ENCODE measurements at places on chromosomes 1 and 21.

DNA sequence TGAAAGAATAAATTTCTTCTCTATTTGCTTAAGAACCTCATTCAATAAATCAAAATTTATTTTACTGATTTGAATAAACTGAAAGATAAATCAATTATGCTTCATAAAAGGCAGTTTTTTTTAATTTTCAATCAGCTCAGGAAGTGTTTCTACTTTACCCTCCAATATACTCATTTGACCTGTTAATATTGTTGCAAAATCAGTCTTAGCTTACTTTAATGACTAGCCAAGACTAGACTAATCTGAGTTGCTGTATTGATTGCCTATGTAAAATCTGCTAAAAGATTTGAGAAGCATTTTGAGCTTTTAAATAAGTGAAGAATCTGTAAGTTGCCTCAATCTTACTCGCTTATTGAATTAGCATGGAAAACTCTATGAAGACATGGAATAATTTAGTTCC lies 179.1 kb upstream of the LYPLAL1 start:
- no peak for DNase-seq

GRCh38 chr1:207698822-207699483 lies 52.9 kb upstream of the CD46 start:
- DNase-seq, result no peak

DNA sequence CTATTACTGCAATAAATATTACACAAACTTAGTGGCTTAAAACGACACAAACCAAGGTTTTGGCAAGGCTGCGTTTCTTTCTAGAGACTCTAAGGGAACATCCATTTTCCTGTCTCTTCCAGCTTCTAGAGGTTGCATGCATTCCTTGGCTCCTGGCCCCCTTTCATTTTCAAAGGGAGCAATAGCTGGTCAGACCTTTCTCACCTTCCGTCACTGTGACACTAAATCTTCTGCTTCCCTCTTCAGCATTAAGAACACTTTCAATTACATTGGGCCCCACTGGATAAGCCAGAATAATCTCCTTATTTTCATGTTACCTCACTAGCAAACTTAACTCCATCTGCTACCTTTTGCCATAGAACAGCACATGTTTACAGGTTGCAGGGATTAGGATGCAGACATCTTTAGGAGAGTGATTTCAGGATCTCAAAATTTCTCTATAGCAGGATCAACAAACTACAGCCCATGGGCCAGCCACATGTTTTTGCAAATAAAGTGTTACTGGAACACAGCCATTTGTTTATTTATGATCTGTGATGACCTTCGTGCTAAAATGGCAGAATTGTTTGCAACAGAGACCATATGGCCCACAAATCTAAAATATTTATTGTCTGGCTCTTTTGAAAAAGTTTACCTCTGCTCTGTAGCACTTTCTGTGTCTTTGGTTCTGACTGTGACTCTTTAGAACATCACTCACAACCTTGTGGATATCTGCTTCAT lies 221.5 kb upstream of the SGIP1 start:
- DNase-seq, result no peak

GRCh38 chr21:42199868-42200463 lies 19.0 kb upstream of the ABCG1 start:
- no peak for DNase-seq

DNA sequence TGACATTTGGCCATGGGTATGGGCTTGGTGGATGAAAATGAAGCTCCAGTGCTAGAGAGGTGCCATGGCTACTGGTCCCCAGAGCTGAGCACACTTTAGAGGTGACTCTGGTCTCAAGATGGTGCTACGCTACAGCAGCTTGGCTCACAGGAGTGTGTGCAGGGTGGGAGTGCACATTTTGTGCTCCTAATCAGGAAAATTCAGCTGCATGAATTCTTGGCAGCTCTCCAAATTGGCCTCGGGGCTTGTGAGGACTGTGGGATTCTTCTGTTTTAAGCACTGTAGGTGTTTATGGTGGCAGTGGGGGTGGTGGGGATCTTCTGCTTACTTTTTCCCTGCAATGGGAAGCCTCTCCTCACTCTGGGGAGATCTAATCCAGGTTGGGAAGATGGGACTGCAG lies 17.3 kb upstream of the TIPRL start:
- no peak for DNase-seq
